DND-41 (cell line): ENCODE measurements at places on chromosomes 13 and 19.

DNA sequence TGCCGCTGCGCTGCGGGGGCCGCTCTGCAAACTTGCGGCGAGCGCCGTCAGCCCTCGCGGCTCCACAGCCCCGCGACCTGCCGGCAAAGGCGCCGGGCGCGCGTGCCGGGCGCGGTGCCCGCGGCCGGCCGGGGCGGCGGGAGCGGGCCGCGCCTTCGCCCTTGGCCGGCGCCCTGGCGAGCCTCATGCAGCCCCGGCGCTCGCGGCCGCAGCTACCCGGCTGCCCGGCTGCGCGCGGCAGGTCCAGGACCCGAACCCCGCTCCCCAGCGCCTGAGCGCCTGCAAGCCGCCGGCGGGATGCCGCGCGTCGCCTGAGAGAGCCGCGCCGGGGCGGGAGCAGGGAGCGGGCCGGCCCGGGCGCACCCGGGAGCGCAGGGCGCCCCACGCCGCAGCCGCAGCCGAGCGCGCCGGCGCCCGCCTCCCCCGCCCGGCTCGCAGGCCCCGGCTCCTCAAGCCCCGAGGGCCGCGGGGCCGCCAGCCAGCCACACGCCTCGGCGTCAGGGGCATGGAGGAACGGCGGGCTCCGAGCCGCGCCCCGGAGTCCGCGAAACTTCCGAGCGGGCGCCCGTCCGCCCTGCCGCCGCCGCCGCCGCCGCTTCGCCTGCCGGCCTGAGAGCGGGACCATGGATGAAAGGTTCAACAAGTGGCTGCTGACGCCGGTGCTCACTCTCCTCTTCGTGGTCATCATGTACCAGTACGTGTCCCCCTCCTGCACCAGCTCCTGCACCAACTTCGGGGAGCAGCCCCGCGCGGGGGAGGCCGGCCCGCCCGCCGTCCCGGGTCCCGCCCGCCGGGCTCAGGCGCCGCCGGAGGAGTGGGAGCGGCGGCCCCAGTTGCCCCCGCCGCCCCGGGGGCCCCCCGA lies 564 bp downstream of the HS6ST3 start:
- no peak overlapping the region for H3K4me3 ChIP-seq
- no peaks in the 10 kb centered on the region for H3K27me3 ChIP-seq
- no peaks in the 10 kb centered on the region for H3K4me1 ChIP-seq

GRCh38 chr19:54791476-54791875 lies 11.9 kb upstream of the KIR2DL4 start:
- no peaks in the 10 kb centered on the region for H3K27me3 ChIP-seq
- no peaks in the 10 kb centered on the region for H3K4me1 ChIP-seq
- DNase-seq: no peak
- no peak overlapping the region for H3K4me3 ChIP-seq

- no peaks in the 10 kb centered on the region for H3K36me3 ChIP-seq
- no peaks in the 10 kb centered on the region for H3K4me1 ChIP-seq
- no peaks in the 10 kb centered on the region for H3K27me3 ChIP-seq
- no peak for DNase-seq
Measured at GRCh38 chr19:32269831-32270230, 75.6 kb upstream of the ZNF507 start.

DNA sequence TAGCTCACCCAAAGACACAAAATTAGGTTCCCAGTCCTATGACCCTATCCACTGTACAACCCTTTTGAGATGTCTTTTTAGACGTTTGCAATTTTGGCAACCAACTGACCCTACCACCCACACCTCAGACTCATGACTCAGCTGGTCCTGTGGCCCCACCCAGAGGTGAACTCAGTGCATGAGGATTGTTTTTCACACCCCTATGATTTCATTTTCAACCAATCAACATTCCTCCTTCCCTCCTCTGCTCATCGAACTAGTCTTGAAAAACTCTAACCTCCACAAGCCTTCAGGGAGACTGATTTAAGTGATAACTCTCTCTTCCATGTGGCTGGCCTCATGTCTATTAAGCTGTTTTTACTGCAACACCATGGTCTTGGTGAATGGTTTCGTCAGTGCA lies 350.7 kb downstream of the UQCRFS1 start:
- no peak overlapping the region for H3K27ac ChIP-seq
- DNase-seq: no peak
- H3K36me3 ChIP-seq: no peaks in the 10 kb centered on the region
- H3K4me3 ChIP-seq: no peak overlapping the region
- no peaks in the 10 kb centered on the region for H3K4me1 ChIP-seq
- H3K27me3 ChIP-seq: peaks cover 7% of the 10 kb centered on the region

DNA sequence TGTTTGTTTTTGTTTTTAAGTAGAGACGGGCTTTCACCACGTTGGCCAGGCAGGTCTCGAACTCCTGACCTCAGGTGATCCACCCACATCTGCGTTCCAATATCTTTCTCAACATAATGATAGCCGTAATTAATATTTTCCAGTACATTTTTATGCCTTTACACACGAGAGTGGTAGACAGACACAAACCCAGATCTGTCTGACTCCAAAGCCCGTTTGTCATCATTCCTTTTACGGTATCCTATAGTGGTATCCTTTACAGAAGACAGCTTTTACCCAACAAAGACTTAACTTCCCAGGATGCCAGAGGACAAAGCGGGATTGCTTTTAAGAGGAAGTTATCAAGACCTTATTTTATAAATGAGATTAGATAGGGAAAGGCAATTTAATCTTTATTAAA lies 59.8 kb downstream of the IPO5 start:
- peaks cover 98% of the 10 kb centered on the region for H3K36me3 ChIP-seq
- no peaks in the 10 kb centered on the region for H3K4me1 ChIP-seq
- H3K27me3 ChIP-seq: no peaks in the 10 kb centered on the region
- no peak overlapping the region for H3K4me3 ChIP-seq
- H3K27ac ChIP-seq: no peak overlapping the region

- H3K36me3 ChIP-seq: peaks cover 19% of the 10 kb centered on the region
- DNase-seq: no peak
- 0 out of 2 replicates have a peak overlapping the region, but pooled peaks have one; percentile 18 for H3K27ac ChIP-seq
- H3K27me3 ChIP-seq: no peaks in the 10 kb centered on the region
- peaks cover 43% of the 10 kb centered on the region for H3K4me1 ChIP-seq
- 0 out of 2 replicates have a peak overlapping the region, but pooled peaks have one; percentile 70 for H3K4me3 ChIP-seq
Measured at GRCh38 chr19:1882089-1882785, 3.1 kb downstream of the ABHD17A start.

DNA sequence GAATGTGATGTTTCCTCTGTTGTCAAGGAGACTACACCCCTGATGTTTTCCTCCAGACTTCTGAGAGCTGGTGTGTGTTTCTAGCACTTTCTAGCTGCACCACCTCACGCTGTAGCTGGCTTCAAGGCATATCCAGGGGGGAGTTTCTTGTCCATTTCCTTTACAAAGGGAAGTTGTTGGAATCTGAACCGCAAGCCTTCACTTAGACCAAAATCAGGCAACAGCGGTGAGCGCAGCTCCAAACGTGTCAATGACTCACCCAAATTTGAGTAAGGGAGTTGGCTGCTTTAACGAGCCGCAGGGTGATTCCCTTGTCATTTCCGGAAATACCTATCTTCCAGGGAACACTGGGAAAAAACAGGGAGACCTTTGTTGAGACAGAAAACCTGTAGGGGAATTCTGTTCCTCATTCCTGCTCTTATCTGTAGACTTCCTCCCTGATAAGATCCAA lies 2.5 kb downstream of the LDLR start:
- H3K27ac ChIP-seq: peak overlapping the region; percentile 94
- no peak for DNase-seq
- peaks cover 63% of the 10 kb centered on the region for H3K36me3 ChIP-seq
- H3K4me3 ChIP-seq: peak overlapping the region; percentile 68; the same call in 1 of the 2 replicates

GRCh38 chr13:35766663-35767062 lies 290.2 kb upstream of the MAB21L1 start:
- no peaks in the 10 kb centered on the region for H3K27me3 ChIP-seq
- H3K4me3 ChIP-seq: no peak overlapping the region
- no peaks in the 10 kb centered on the region for H3K4me1 ChIP-seq
- no peaks in the 10 kb centered on the region for H3K36me3 ChIP-seq
- no peak overlapping the region for H3K27ac ChIP-seq
- DNase-seq: no peak

DNA sequence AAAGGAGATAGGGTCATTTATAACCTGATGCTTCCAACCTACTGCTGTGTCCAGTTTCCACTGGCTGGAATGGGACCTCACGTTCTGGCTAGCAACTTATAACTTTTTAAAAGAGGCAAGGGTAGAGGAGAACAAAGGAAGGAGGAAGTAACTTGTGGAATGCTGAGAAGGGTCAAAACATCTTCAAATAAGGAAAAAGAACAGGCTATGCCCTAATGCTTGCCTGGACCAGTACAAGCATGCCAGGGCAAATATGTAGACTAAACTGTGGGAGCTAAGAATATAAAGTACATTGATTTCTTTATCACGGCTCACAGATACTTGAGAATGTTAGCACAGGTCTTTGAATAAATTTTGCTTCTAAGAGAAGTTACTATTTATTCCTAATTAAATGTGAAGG lies 1.5 kb upstream of the ZNF561 start:
- no peak overlapping the region; the same call in 1 of the 2 replicates for H3K27ac ChIP-seq
- 0 out of 2 replicates have a peak overlapping the region, but pooled peaks have one; percentile 21 for H3K4me3 ChIP-seq
- H3K36me3 ChIP-seq: peaks cover 22% of the 10 kb centered on the region
- DNase-seq: no peak
- H3K4me1 ChIP-seq: peaks cover 28% of the 10 kb centered on the region

DNA sequence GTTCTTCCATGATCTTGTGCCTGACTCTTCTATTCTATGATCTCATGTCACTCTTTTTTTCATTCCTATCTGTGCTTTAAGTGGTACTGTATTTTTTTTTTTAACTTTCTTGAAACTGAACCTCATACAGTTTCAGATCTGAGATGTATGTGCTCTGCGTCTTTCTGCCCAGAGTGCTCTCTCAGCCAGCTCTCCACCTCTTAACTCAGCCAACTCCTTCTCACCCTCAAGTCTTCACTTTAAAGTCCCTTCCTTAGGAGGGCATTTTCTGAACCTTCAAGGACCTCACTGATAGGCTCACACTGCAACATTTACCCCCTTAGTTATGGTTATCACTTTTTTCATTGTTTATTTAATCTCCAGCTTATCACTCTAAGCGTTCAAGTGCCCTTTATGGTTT lies 158.7 kb downstream of the IRS2 start:
- H3K27ac ChIP-seq: peak overlapping the region; percentile 2; the same call in 1 of the 2 replicates
- H3K27me3 ChIP-seq: no peaks in the 10 kb centered on the region
- no peak for DNase-seq

DNA sequence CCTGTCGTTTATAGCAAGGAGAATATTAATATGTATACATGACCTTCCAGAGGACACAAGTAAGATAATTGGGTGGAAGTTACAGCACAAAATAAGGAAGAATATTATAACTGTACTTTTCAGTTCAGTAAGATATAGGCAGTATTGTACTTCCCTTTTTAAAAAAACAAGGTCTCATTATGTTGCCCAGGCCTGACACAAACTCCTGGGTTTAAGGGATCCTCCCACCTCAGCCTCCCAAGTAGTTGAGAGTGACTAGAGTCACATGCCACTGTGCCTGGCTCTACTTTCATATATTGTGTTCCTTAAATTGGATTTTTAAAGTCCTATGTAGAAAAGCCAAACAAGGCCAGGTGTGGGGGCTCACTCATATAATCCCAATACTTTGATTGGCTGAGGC lies 19.5 kb upstream of the MAB21L1 start:
- no peaks in the 10 kb centered on the region for H3K4me1 ChIP-seq
- no peaks in the 10 kb centered on the region for H3K36me3 ChIP-seq
- H3K27me3 ChIP-seq: no peaks in the 10 kb centered on the region
- no peak overlapping the region for H3K4me3 ChIP-seq

GRCh38 chr13:20465218-20465879 lies 60.3 kb downstream of the CRYL1 start:
- no peaks in the 10 kb centered on the region for H3K36me3 ChIP-seq
- H3K27me3 ChIP-seq: no peaks in the 10 kb centered on the region
- H3K4me1 ChIP-seq: peaks cover 4% of the 10 kb centered on the region; the same call in 1 of the 2 replicates
- H3K4me3 ChIP-seq: no peak overlapping the region
- no peak for DNase-seq

DNA sequence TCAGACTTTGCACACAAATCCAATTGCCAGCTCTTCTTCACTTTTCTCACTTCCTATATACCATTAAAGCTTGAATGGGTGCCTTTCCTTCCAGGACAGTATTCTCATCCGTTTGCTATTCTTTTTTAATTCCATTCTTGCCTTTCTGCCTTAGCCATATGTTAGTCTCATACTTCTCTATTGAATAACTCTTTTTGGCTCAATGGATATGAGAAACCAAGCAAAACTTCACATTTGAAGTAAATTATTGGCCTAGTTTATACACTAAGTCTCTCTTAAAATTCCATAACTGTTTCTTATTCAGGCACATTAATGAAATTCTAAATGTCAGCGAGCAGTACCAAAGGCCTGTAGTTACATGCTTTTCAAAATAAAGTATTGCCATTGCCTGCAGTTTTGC lies 129.6 kb upstream of the FRY start:
- no peaks in the 10 kb centered on the region for H3K36me3 ChIP-seq
- H3K4me1 ChIP-seq: peaks cover 3% of the 10 kb centered on the region; the same call in 1 of the 2 replicates
- DNase-seq: no peak
- no peak overlapping the region for H3K27ac ChIP-seq
- H3K27me3 ChIP-seq: peaks cover 7% of the 10 kb centered on the region

GRCh38 chr13:46100191-46100815 lies 4.5 kb downstream of the CPB2 start:
- H3K27me3 ChIP-seq: no peaks in the 10 kb centered on the region
- DNase-seq: no peak
- no peaks in the 10 kb centered on the region for H3K36me3 ChIP-seq
- H3K4me1 ChIP-seq: no peaks in the 10 kb centered on the region
- H3K4me3 ChIP-seq: no peak overlapping the region
- H3K27ac ChIP-seq: no peak overlapping the region

DNA sequence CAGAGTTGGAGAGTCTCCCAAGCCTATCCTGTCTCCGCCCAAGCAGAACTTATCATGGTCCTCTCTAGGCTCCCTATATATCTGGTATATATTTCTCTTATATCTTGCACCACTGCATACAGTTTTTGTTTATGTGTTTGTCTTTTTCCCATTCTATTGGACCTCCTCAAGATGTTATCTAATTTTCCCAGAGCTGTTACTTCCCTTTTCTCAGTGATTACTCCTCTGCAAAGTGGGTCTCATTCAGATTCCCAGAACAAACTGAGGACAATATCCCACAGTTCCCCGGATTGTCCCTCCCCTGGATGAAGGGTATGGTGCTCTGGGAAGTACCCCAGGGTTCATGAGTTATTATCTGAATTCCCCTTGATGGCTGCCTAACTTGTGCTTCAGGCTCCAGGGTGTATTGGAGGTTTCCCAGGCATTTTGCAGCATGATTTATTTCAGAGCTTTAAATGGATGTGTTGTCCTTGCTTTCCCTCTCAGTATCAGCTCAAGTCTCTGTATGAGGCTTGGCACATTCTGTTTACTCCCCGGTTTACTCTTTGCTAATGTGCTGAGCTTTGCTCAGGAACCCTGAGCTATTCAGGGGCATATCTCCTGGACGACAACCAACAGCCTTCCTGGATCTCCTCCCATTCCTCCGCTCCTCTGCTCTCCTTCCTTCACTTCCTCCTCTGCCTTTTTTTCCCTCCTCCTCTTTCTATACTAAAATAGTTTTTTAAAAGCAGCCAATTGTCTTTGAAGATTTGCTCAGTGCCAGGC lies 329.3 kb downstream of the SPRY2 start:
- H3K27me3 ChIP-seq: peaks cover 3% of the 10 kb centered on the region
- H3K27ac ChIP-seq: no peak overlapping the region
- no peaks in the 10 kb centered on the region for H3K36me3 ChIP-seq
- H3K4me3 ChIP-seq: no peak overlapping the region
- H3K4me1 ChIP-seq: no peaks in the 10 kb centered on the region
- no peak for DNase-seq
